ENCODE measurements at places on chromosomes 4 and X. TPM values are rescaled to one million over a fixed set of nuclear protein-coding genes. Genes with fewer than 3 reads are reported as not detected.

The AWAT2 gene
- total RNA-seq: not detected

The AMER1 gene
- 3.0 TPM for total RNA-seq

The RNF175 gene
- total RNA-seq: not detected

The PPARGC1A gene
- not detected for total RNA-seq

The CYTL1 gene
- not detected for total RNA-seq

The FAM184B gene
- total RNA-seq: not detected

The ARHGAP10 gene
- 22.2 TPM for total RNA-seq

The CSAG1 gene
- not detected for total RNA-seq

The ART3 gene
- total RNA-seq: 0.95 TPM

The ZDHHC15 gene
- total RNA-seq: 0.03 TPM

The FAM13A gene
- total RNA-seq: 10.1 TPM

The RS1 gene
- total RNA-seq: not detected

The SPON2 gene
- 22.8 TPM for total RNA-seq

The TMSB15A gene
- total RNA-seq: not detected

The ITGB1BP2 gene
- 4.4 TPM for total RNA-seq

The ABLIM2 gene
- not detected for total RNA-seq

The CXCL5 gene
- total RNA-seq: not detected

The MSX1 gene
- not detected for total RNA-seq

The POU3F4 gene
- not detected for total RNA-seq

The NXF2 gene
- total RNA-seq: not detected

The CCKAR gene
- not detected for total RNA-seq

The COL4A6 gene
- not detected for total RNA-seq

The PITX2 gene
- not detected for total RNA-seq

The FAM114A1 gene
- 0.33 TPM for total RNA-seq

The PASD1 gene
- total RNA-seq: not detected

The SPANXN4 gene
- not detected for total RNA-seq

The DDX53 gene
- total RNA-seq: not detected

The BGN gene
- not detected for total RNA-seq

The MAMLD1 gene
- total RNA-seq: 5.1 TPM

The NMU gene
- total RNA-seq: 0.38 TPM

The SLC9B1 gene
- 1.9 TPM for total RNA-seq

The DIPK2B gene
- not detected for total RNA-seq

The RP2 gene
- 9.8 TPM for total RNA-seq

The PABPC4L gene
- total RNA-seq: not detected

The PLAC8 gene
- total RNA-seq: 182 TPM

The FGG gene
- total RNA-seq: not detected

The NUDT6 gene
- 15.8 TPM for total RNA-seq

The JAKMIP1 gene
- total RNA-seq: 44.4 TPM

The CENPVL2 gene
- total RNA-seq: not detected

The ARHGEF38 gene
- not detected for total RNA-seq

The SPANXC gene
- not detected for total RNA-seq

The SPANXN3 gene
- total RNA-seq: not detected
